Muscle of back (tissue), 13 donors: ENCODE measurements at places on chromosomes 6 and 20.

DNA sequence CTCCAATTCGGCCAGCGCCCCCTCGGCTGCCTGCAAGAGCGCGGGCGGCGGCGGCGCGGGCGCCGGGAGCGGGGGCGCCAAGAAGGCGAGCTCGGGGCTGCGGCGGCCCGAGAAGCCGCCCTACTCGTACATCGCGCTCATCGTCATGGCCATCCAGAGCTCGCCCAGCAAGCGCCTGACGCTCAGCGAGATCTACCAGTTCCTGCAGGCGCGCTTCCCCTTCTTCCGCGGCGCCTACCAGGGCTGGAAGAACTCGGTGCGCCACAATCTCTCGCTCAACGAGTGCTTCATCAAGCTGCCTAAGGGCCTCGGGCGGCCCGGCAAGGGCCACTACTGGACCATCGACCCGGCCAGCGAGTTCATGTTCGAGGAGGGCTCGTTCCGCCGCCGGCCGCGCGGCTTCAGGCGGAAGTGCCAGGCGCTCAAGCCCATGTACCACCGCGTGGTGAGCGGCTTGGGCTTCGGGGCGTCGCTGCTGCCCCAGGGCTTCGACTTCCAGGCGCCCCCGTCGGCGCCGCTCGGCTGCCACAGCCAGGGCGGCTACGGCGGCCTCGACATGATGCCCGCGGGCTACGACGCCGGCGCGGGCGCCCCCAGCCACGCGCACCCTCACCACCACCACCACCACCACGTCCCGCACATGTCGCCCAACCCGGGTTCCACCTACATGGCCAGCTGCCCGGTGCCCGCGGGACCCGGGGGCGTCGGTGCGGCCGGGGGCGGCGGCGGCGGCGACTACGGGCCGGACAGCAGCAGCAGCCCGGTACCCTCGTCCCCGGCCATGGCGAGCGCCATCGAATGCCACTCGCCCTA, 963 bp downstream of the FOXF2 start:
- DNase-seq = peak; percentile 83

DNA sequence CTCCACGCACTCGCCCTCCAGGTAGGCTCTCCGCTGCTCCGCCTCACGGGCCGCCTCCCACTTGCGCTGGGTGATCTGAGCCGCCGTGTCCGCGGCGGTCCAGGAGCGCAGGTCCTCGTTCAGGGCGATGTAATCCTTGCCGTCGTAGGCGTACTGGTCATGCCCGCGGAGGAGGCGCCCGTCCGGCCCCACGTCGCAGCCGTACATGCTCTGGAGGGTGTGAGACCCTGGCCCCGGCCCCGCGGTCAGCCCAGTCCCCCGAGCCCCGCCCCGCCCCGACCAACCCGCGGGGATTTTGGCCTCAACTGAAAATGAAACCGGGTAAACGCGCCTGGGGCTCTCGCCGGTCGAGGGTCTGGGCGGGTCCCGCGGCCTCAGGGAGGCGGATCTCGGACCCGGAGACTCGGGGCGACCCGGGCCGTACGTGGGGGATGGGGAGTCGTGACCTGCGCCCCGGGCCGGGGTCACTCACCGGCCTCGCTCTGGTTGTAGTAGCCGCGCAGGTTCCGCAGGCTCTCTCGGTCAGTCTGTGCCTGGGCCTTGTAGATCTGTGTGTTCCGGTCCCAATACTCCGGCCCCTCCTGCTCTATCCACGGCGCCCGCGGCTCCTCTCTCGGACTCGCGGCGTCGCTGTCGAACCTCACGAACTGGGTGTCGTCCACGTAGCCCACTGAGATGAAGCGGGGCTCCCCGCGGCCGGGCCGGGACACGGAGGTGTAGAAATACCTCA, 598 bp downstream of the HLA-B start:
- no peak for DNase-seq

DNA sequence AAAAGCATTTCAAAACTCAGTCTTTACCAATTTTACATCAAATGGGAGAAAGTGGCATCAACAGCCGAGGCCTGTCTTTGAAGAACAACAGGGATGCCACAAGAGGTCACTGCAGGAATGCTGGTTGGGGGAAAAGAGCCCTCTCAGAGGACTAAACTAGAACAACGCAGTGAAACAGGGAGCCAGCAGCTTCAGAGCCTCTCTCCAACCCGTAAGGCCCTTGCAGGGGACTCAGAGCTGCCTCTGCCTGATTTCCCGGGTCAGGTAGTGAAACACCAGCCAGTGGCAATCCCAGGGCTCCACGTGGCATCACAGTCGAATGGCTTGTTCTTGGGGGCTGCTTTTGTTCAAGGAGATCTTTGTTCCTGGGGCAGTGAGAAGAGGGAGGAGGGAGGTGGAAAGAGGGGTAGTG, 55.0 kb upstream of the KCNK16 start:
- peak; percentile 76 for DNase-seq

- DNase-seq = no peak
These were observed 593.7 kb upstream of the MMS22L start for GRCh38 chr6:97876711-97877110.

GRCh38 chr6:159169193-159169555, at the start of gene FNDC1:
Gene FNDC1 (plus strand): TSS chr6:159169400. CDS start chr6:159169597, 197 bp downstream.
- peak; percentile 74 for DNase-seq

DNA sequence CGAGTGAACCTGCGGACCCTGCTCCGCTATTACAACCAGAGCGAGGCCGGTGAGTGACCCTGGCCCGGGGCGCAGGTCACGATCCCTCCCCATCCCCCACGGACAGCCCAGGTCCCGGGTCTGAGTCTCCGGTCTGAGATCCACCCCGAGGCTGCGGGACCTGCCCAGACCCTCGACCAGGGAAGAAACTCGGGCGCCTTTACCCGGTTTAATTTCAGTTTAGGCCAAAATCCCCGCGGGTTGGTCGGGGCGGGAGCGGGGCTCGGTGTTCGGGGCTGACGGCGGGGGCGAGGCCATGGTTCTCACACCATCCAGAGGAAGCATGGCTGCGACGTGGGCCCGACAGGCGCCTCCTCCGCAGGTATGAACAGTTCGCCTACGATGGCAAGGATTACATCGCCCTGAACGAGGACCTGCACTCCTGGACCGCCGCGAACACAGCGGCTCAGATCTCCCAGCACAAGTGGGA, 46.9 kb upstream of the TRIM26 start:
- DNase-seq = no peak

- no peak for DNase-seq
These were observed 26.3 kb downstream of the GNL1 start for GRCh38 chr6:30530014-30530413.

DNA sequence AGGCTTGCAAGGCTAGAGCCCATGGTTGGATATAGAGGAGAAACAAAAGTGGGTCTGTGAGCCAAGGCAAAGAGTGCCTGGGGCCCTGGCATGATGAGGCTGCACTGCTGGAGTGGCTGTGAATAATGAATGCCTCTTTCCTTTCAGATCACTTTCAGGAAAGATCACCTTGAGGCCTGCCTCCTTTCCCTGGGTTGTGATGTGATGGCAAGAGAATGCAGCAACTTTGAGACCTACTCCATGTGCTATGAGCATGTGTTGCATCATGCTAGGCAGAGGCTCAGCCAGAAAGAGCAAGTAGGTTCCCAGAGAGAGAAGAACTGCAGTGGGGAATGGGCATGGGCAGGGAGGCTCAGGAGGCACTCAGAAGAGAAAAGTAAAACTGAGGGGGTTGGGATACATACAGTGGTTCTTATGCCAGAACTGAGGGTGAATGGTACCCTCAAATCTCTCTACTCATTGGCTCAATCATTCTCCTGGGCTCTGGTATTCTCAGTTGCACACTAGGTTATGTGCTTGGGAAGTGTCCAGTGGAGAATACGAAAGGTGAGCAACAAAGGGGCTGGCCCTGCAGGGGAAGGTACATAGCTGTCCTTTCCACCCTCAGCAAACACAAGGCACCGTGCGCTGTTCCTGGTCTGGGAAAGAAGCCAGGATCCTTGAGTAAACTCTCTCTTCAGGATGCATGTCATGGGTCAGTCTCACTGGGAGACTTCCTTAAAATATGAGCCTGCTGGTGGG, 45.9 kb downstream of the CD164 start:
- no peak for DNase-seq

- DNase-seq = no peak
These were observed 371.8 kb upstream of the JAG1 start for GRCh38 chr20:11045412-11046175.

- DNase-seq = no peak
These were observed 15.7 kb upstream of the NHSL1 start for GRCh38 chr6:138514860-138515540.

- DNase-seq = no peak
These were observed 41.9 kb upstream of the CTNNBL1 start for GRCh38 chr20:37651932-37652331.

DNA sequence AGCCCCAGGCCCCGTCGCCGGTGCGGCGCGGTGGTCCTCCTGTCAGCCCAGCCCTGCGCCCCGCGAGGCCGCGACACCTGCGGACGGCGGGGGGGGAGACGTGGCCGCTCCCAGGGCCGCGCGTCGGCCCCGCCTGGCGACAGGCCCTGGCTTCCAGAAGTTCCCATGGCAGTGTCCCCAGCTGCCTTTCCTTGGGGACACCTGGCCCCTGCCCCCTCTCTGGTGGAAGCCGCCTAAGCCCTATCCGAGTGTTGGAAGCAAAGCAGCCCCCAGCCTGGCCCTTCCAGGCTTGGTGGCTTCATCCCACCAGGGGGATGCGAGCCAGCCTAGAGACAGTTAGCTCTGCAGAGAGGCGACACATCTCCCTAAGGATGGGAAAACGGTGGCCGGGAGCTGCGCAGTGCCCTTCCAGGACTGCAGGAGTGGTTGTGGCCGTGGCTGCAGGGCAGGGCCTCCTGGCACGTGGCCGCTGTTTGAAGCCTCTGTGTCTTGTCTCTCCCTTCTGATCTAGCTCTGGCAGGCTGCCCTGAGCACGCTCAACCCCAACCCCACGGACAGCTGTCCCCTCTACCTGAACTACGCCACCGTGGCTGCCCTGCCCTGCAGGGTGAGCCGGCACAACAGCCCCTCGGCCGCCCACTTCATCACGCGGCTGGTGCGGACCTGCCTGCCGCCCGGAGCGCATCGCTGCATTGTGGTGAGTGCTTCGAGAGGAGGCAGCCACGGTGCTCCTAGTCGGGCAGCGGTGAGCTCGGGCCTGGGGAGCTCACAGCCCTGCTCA, 816 bp downstream of the NPEPL1 start:
- no peak for DNase-seq

GRCh38 chr6:127997496-127998164, 96.8 kb upstream of the THEMIS start:
- DNase-seq = no peak

DNA sequence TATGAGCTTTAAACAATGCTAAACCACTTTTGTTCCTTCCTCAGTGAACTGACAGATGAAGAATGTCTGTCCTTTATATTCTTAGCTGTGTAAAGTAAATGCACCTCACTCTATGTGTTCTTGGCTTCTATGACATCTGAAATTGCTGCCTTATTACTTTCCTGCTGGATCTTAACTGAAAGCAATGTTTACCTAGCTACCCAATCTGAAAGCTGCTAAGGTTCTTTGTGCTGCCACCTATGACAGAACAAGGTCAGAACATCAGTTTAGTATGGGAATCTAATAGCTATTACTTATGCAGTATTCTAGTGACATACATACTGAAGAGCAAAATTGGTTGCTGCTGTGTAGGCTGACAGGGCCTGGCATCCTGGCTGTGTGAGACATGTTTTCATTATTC, 444.1 kb downstream of the KHDRBS2 start:
- DNase-seq = no peak

DNA sequence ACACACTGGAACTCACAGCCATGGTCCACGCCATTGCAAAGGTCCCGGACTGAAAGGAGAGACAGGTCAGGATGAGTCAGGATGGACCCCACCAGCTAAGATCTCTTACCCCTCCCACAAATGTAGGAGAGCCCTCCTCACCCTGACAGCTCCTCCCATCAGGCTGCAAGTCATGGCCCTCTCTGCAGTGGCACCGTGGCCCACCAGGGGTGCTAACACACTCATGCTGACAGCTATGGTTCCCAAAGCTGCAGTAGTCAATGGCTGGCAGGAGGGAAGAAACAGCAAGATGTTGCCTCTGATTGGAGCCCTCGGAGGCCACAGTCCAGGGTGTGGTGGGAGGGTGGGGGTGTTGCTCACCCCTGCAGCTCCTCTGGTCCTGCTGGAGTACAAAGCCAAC, 5.7 kb upstream of the RBPJL start:
- DNase-seq = no peak

- no peak for DNase-seq
These were observed 117.6 kb upstream of the TMEM170B start for GRCh38 chr6:11419763-11420453.

GRCh38 chr20:1363522-1363921, 29.3 kb downstream of the FKBP1A start:
- DNase-seq = no peak

- DNase-seq = peak; percentile 90
These were observed 50.4 kb downstream of the MTHFD1L start for GRCh38 chr6:150915880-150916265.

DNA sequence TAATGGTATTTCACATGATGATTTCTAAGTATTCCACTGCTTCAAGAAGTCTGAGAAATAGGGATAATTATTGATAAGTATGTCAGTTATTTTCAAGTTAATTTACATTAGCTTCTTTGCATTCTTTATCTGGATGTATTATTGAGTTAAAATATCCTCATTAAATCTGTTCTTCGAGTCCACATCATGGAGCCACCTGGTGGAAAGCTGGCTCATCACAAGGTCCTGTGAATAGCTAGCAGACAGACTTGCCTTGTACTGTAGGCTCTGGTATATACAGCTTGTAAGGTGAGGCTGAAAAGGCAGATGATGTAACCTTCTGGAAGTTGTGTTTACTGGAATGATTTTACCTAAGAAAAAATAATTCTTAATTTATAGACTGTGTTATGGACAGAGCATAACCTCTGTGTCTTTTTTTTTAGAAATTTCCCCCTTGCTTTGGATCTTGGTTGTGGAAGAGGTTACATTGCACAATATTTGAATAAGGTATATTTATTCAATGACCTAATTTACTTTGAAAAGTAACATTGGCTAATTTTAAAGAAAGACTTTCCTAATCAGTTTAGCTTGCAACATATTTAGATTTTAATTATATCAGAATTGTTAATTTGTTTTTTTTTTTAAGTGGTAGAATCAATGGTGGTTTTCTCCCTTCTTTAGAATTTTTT, 3.5 kb downstream of the NDUFAF5 start:
- peak; percentile 27 for DNase-seq

GRCh38 chr6:134627707-134628106, 309.8 kb upstream of the SGK1 start:
- DNase-seq = no peak

DNA sequence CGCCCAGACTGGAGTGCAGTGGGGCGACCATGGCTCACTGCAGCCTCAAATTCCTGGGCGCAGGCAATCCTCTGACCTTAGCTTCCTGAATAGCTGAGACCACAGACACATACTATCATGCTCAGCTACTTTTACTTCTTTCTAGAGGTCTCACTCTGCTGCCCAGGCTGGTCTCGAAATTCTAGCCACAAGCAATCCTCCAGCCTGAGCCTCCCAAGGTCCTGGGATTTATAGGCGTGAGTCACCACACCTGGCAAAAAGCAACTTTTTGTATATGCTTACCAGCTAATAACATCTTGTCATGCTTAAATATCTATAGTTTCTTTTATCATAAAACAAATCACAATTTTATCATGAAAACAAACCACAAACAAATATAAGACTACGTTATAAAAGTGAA, 23.0 kb downstream of the RNASET2 start:
- no peak for DNase-seq
